IPS DF 6.9 (cell line): ENCODE measurements at places on chromosomes 1 and 21.

DNA sequence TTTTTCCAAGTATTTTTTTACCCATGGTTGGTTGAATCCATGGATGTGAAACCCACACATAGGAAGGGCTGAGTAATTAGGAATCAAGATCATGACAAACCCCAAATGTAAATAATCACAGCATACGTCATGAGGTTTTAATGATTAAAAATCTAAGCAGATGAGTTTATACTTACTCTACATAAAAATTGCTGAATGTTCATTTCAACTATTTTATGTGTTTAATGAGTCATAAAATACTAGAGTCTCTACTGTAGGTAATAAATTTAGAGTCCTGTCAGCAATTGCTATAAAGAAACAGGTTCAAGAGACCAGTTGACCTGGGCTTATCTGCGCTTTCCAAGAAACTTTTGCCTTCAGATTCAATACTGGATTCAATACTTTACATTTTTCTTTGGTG, 18.2 kb downstream of the CTH start:
- H3K4me3 ChIP-seq, result no peak overlapping the region
- no peak for DNase-seq
- H3K27me3 ChIP-seq, result no peaks in the 10 kb centered on the region
- H3K4me1 ChIP-seq, result no peaks in the 10 kb centered on the region
- peaks cover 10% of the 10 kb centered on the region; the same call in 1 of the 2 replicates for H3K36me3 ChIP-seq

- H3K36me3 ChIP-seq, result no peaks in the 10 kb centered on the region
- peaks cover 3% of the 10 kb centered on the region for H3K4me1 ChIP-seq
- peaks cover 16% of the 10 kb centered on the region; the same call in 1 of the 2 replicates for H3K27me3 ChIP-seq
- no peak for DNase-seq
Observed at GRCh38 chr1:223717695-223718363, 5.5 kb downstream of the CAPN2 start.

DNA sequence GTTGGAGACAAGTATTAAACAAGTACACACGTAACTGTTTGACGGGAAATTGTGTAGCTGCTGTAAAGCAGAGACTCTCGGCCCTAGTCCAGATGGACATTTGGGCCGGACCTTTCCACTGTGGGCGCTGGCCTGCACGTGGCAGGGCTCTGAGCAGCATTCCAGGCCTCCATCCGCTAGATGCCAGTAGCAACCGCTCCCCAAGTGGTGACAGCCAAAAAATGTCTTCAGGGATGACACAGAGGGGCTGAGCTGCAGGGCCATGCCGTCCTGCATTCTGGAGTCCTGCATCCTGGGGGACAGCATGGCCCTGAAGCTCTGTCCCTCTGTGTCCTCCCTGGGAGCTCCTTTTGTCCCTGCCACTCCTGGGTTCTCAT, 24.8 kb downstream of the A3GALT2 start:
- H3K27ac ChIP-seq, result no peak overlapping the region
- no peak overlapping the region for H3K4me3 ChIP-seq
- no peaks in the 10 kb centered on the region for H3K27me3 ChIP-seq
- peaks cover 4% of the 10 kb centered on the region; the same call in 1 of the 2 replicates for H3K36me3 ChIP-seq

GRCh38 chr1:116966791-116967190, 34.8 kb upstream of the CD101 start:
- no peaks in the 10 kb centered on the region for H3K27me3 ChIP-seq
- no peaks in the 10 kb centered on the region for H3K36me3 ChIP-seq
- H3K4me1 ChIP-seq, result no peaks in the 10 kb centered on the region
- DNase-seq, result no peak

DNA sequence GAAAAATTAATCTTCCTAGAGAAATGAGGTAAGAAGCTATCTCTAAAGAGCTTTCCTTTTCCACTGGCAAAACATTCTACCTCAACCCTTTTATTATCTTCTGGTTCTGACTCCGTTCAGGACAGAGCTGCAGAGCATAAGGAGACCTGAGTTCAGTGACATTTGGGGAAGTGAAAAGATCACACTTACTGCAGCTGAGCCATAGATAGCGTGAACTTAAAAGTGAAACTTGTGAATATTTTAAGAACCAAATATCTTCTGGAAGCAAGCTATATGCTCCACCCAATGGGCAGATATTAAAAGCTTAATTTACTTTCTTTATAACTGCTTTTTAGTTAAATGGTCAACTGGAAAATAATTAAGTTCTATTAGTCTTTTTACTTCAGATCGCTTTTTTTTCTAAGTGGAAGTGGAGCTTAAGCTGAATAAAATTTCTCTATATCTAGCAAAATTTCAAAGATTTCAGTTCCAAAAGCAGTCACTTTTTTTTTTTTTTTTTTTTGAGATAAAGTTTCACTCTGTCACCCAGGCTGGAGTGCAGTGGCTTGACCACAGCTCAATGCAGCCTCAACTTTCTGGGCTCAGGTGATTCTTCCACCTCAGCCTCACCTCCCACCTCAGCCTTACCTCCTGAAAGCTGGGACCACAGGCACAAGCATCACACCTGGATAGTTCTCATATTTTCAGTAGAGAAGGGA, 11.9 kb downstream of the PTPN22 start:
- no peak overlapping the region for H3K27ac ChIP-seq
- no peaks in the 10 kb centered on the region for H3K36me3 ChIP-seq
- H3K4me1 ChIP-seq, result no peaks in the 10 kb centered on the region
- H3K27me3 ChIP-seq, result no peaks in the 10 kb centered on the region

DNA sequence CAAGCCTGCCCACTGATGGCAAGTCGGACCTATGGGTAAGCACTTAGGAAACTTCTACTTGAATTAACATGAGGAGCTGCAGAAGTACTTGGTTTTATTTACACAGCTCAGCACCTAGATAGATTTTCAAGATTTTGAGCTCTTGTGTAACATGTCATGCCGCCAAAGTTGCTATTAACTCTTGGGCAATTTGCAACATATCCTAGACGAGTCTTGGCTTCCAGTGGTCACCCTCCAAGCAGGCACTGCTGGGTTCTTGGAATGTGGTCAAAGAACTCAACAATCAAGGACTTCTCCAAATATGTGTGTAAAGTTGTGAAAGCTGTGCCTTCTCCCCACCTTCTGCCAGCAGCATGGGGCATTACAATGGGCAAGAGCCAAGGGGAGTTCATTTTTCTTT, 17.8 kb upstream of the GUCA2B start:
- H3K27ac ChIP-seq, result no peak overlapping the region
- no peaks in the 10 kb centered on the region for H3K36me3 ChIP-seq
- H3K27me3 ChIP-seq, result no peaks in the 10 kb centered on the region
- no peak for DNase-seq
- no peak overlapping the region for H3K4me3 ChIP-seq

- H3K27ac ChIP-seq, result no peak overlapping the region
- H3K27me3 ChIP-seq, result no peaks in the 10 kb centered on the region
- H3K4me1 ChIP-seq, result peaks cover 4% of the 10 kb centered on the region
Observed at GRCh38 chr1:116710420-116711262, 43.1 kb upstream of the IGSF3 start.

DNA sequence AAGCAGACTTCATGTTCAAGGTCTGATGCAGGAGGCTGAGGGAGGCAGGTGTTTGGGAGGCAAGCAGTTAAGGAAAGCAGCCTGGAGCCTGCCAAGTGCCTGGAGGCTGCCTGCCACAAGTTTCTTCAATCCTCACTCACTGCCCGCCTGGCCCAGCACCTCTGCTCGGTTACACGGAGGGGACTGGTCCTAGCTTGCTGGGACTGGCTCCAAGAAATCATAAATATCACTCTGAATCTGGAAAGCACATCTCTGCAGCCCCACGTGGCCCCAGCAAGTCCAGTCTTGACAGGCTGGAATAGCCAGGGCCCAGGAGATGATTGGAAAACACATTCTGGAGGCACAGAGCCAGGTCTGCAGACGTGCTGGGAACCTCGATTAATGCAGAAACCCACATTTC, 83.9 kb downstream of the BCAR3 start:
- H3K27me3 ChIP-seq, result no peaks in the 10 kb centered on the region
- H3K36me3 ChIP-seq, result no peaks in the 10 kb centered on the region
- H3K4me1 ChIP-seq, result peaks cover 3% of the 10 kb centered on the region
- H3K4me3 ChIP-seq, result no peak overlapping the region

- H3K36me3 ChIP-seq, result no peaks in the 10 kb centered on the region
- no peak overlapping the region for H3K27ac ChIP-seq
- H3K4me3 ChIP-seq, result no peak overlapping the region
- H3K27me3 ChIP-seq, result no peaks in the 10 kb centered on the region
- no peaks in the 10 kb centered on the region for H3K4me1 ChIP-seq
Observed at GRCh38 chr21:16667395-16667794, 845.4 kb upstream of the CXADR start.

- H3K27ac ChIP-seq, result no peak overlapping the region
- peaks cover 1% of the 10 kb centered on the region; the same call in 1 of the 2 replicates for H3K4me1 ChIP-seq
- no peak for DNase-seq
- H3K4me3 ChIP-seq, result no peak overlapping the region
- H3K27me3 ChIP-seq, result no peaks in the 10 kb centered on the region
- peaks cover 8% of the 10 kb centered on the region for H3K36me3 ChIP-seq
Observed at GRCh38 chr21:42537106-42537742, 23.6 kb downstream of the SLC37A1 start.

DNA sequence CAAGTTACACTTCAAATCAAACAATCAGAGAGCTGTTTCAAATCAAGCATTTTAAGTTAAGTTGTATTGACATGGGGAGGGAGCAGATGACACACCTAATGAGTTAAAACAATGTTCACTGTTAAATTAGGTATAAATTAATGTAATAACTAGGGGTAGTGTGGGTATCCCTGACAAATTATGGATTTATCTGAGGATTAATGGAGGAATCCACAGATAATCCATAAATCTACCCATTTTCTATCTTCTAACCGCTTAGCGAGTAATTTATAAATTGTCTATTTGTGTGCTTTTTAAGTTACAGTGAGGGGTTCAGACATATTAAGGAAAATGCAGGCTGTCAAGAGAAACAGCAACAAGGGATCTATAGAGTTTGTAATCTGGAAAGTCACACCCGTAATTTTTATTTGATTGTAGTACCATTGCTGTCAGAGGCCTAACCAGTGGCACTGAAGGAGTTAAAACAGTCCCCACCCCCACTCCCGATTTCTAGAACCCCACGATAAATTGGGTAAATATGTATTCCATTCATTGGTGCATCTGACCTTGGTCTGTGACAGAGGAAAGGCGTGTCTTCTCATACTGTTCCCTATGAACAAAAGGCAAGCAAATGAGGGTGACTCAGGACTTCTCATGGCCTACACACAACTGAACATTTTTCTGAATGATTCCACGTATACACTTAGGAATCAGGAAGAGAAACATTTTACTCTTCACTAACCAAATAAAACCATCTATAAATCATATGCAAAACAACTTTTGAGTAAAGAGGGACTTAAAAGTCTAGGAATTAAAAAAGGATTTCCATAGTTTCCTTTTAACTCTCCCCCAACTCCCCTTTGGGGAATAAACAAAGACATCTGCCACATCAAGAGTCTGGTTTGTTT, 7.4 kb downstream of the IRF2BP2 start:
- no peaks in the 10 kb centered on the region for H3K27me3 ChIP-seq
- H3K4me1 ChIP-seq, result peaks cover 7% of the 10 kb centered on the region
- H3K27ac ChIP-seq, result no peak overlapping the region
- H3K36me3 ChIP-seq, result peaks cover 10% of the 10 kb centered on the region; the same call in 1 of the 2 replicates

GRCh38 chr1:226125831-226126230, 60.7 kb downstream of the ACBD3 start:
- H3K4me3 ChIP-seq, result no peak overlapping the region
- no peaks in the 10 kb centered on the region for H3K27me3 ChIP-seq
- DNase-seq, result no peak
- H3K4me1 ChIP-seq, result peaks cover 10% of the 10 kb centered on the region
- no peak overlapping the region for H3K27ac ChIP-seq
